ENCODE measurements at places on chromosomes 3 and 15. TPM values are rescaled to one million over a fixed set of nuclear protein-coding genes. Genes with fewer than 3 reads are reported as not detected.

GRCh38 chr15:39542385-39543065 is 38.4 kb upstream of the THBS1 start:
- DNase-seq = no peak

DNA sequence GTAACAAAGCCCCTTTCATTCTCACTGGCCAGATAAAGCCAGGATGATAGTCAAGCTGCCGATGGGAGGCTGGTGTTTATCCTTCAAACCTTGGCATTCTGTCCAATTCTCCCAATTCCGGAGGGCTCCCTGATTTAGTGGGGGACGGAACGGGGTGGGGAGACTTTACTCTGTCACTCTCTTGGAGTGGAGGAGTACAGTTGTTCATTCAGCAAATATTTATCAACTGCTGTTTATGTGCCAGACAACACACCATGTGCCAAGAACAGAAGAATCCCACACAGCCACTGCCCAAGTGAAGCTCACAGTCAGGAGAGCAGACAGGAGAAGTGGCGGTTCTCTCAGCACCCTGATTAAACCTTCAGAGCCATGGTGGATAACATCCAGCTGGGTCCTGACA is 63.3 kb downstream of the WNT5A start:
- no peak for DNase-seq

- DNase-seq = no peak
Observed at GRCh38 chr3:32041316-32041715, 59.8 kb downstream of the ZNF860 start.

- DNase-seq = no peak
Observed at GRCh38 chr3:37170060-37170459, 4.3 kb downstream of the LRRFIP2 start.

GRCh38 chr3:65617209-65617608 is 421.5 kb downstream of the MAGI1 start:
- DNase-seq = no peak

GRCh38 chr15:60574801-60575631 is 96.1 kb upstream of the ICE2 start:
- DNase-seq = no peak

GRCh38 chr3:121018917-121019321 is 110.9 kb downstream of the STXBP5L start:
- DNase-seq = no peak

DNA sequence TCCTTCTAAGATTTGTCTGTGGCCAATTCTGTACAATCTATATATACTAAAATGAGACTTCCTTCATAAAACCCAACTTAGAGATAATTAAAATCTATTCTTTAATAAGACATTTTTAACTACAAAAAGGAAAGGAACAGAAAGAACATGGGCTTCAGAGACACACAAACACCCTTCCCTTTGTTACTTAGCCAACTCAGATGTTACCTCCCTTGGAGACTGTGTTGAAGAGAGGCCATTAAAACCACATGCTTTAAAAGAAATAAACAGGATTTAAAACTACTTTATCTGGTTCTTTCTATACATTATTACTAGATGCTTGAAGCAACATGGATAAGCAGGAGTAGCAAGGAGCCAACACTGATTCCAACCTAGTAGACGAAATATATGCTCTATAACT is 42.0 kb downstream of the LRRFIP2 start:
- DNase-seq = no peak

DNA sequence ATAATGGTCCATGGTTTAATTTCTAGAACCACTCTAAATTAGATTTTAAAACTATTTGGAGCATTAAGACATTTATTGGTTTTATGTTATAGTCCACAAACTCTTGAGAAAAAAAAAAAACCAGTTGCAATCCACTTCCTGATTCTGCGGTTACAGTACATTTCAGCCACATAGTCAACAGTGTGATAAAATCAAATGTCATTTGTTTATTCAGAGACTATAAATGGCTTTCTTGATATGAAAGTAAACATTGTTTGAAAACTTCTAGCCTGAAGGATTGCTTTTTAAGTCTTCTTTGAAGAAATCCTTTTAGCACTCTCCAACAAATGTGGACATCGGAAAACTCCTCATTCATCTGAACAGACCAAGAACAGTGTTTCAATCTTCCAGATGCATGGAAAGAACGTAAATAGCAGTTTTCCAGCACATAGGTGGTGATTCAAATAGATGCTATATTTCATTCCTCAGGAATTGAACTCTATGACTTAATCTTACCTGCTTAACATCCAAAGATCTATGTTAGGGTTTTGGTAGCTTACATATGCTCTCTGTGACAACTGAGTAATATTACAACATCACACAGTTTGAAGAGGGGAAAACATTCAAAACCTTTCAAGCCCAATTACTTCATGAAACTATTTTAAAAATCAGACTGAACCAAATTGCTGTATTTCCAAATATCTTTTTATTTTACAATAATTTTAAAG is 87.8 kb upstream of the UBE2E2 start:
- DNase-seq = no peak

GRCh38 chr15:77985031-77985930 is 92.2 kb downstream of the TBC1D2B start:
- no peak for DNase-seq

DNA sequence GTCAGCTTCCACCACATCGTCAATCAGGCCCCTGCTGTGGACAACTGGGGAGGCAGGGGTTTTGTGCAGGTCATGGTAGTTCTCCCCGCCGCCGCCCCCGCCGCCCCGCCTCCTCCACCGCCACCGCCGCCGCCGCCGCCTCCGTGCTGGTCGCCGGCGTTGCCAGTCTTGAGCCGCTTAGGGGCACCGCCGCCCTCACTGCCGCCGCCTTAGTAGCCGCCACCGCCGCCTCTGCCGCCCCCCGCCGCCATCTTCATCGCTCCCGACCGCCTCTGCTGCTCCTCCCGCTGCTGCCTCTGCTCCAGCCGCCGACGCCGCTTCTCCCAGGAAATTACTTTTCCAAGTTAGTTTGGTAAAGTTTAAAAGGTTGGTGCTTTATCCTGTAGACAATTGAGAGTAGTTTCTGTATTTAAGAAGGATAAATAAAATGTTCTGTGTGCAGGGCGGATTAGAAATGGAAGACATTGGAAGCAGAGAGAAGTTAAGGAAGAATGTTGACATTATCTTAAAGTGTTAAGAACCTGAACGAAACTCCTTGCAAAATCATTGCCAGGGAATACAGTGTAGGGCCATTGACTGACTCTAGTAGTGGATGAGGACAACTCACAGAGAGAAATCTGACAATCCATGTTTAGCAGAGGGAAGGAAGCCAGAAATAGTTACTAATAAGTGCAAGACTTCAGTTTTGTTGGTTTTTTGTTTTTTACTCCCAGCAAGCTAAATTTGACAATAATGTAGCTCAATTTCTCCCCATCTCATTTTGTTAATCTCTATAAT is 53.0 kb upstream of the GOLGA8A start:
- no peak for DNase-seq

DNA sequence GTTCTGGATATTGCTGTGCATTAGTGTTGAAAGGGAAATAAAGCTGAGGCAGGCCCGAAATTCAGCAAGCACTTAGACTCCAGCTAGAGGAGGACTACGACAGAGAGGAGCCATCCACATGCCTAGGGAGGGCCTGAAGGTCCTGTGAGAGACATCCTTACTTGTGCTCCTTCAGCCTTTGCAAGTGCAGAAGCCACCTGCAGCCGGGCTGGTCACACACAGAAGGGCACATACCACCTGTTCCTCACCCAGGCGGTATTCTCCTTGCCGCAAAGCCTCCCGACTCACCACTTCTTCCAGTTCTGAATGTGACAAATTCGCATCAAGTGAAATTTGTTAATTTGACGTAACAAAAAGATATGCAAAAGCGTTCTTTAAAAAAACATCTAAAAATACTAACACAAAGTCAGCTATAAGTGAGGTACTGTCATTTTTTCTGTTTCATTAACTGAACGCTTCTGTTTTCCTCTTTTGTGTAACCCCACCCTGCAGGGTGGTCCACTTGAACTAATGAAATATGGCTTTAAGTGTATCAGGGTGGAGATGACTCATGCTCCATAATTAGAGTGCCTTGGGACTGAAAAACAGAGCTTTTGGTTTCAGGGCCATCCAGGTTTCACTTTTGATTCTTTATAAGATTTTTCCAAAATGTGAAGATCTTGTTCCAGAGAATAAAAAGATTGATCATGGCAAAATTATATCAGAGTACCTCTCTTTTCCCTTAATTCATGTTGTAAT is 467.9 kb upstream of the ATP11B start:
- no peak for DNase-seq

ECE2 gene
- total RNA-seq = 0.28 TPM

TTC23 gene
- 16.4 TPM for total RNA-seq

GOLGA6A gene
- total RNA-seq = not detected

SORD gene
- 13.0 TPM for total RNA-seq

HIGD1A gene
- total RNA-seq = 329 TPM

HDDC3 gene
- 14.6 TPM for total RNA-seq

C3orf52 gene
- 5.2 TPM for total RNA-seq

EXD1 gene
- not detected for total RNA-seq

HTR3D gene
- total RNA-seq = not detected

All from heart right ventricle (tissue), 16 donors.